ENCODE measurements at places on chromosomes 7 and 10. TPM values are rescaled to one million over a fixed set of nuclear protein-coding genes. Genes with fewer than 3 reads are reported as not detected.

DNA sequence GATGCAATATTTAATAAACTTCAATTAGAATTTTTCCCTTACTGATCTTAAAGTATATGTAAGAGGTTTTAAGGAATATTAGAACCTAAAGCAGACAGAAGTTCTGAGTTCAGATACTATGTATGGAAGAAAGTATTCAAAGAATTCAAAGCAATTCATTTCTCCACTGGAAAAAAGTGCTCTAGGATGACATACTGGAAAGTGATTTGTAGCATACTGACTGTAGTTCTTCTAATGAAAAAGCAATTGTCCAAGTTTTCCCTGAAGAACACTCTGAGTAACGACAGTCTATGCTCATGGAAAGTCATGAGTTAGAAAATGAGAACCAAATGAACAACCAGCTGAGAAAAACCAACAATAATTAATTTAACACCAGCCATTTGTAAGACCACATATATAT, 180.8 kb upstream of the SLC26A5 start:
- DNase-seq = no peak

Gene PNLIP
- not detected for total RNA-seq

DNA sequence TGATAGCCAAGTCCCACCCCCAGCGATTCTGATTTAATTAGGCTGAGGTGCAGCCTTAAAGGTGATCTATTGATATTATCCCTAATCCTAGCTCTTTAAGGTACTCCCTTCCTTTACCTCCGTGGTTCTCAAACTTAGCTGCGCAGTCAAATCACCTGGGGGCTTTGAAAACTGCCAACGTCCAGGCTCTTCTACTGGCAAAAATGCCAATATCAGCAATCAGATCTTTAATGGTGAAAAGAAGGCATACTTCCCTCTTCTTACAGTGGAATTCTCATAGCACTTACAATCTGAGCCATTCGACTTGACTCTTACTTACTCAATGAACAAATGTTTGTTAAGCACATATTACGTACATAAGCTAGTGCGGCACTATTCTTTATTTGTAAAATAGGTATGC, 704 bp upstream of the SLC35B4 start:
- DNase-seq = no peak

- DNase-seq = no peak
Measured at GRCh38 chr7:47475880-47476227, 106.1 kb downstream of the TNS3 start.

Gene UNC5B
- 0.03 TPM for total RNA-seq

Gene GPR15LG
- total RNA-seq = not detected

Gene KRIT1
- 54.2 TPM for total RNA-seq

- no peak for DNase-seq
Measured at GRCh38 chr7:18450019-18450418, 45.5 kb upstream of the HDAC9 start.

GRCh38 chr7:46486256-46487206, 565.5 kb upstream of the IGFBP3 start:
- DNase-seq = no peak

DNA sequence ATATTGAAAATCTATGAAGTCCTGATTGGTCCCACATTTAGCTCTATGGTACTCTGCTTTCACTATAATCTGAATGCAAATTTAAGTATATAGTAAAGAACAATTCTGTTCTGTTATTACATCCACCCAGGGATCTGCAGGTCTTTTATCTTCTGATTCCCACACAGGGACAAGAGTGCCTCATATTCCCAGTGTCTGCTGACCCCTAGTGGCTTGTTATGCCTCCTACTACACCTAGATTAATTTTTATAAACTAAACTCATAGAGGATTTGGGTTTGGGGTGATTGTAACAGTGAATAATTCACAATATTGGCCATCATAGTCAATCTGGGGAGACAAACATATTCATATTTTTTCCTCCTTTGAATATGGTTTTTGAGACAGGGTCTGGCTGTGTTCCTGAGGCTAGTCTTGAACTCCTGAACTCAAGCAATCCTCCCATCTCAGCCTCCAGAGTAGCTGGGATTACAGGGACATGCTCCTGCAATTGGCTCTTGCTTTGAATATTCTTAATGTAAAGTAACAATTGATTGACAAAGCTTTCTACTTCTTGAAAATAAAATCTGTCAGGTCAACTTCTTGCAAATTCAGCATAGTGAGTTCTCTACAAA, 282.1 kb downstream of the KCND2 start:
- DNase-seq = no peak

DNA sequence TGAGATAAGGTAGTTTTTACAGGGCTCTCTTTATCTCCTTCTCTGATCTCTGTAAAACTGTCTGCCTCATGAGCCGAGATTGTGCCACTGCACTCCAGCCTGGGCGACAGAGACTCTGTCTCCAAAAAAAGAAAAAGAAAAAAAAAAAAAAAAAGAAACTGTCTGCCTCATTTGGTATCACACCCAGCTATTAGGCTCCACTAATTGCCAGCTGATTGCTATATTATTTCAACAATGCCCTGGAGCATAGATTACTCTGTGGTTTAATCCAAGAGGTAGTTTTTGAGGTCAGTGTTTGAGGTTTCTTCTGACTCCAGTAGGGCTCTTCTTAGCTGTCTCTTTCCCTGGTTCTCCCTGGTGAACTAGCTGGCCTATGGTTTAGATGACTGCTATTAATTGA, 268.1 kb upstream of the PLPP4 start:
- no peak for DNase-seq

Gene SFXN4
- 24.1 TPM for total RNA-seq

GRCh38 chr10:15419279-15419874, 48.3 kb upstream of the FAM171A1 start:
- DNase-seq = no peak

Gene ADAM22
- 4.6 TPM for total RNA-seq

GRCh38 chr7:98086281-98086718, 20.4 kb upstream of the LMTK2 start:
- no peak for DNase-seq

DNA sequence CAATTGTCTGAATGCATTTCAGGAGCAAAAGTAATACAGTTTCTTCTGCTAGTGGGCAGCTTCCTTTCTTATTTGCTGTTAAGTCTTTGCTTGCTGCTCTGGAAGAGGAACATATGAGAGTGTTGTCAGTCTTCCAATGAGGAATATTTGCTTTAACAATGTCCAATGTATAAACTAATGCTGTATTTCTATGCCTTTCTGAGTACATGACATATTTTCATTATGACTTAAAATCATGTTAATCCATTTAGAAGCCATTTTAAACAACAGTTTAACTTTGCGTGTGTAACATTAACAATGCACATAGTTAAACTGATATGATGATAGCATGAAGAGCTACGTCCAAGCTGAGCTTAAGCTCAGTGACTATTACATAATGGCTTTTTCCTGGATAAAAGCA, 933.4 kb upstream of the GHITM start:
- DNase-seq = no peak

GRCh38 chr7:30804078-30804661, 33.0 kb downstream of the MINDY4 start:
- no peak for DNase-seq

Gene PTN
- not detected for total RNA-seq

Gene PRPF18
- total RNA-seq = 27.4 TPM

DNA sequence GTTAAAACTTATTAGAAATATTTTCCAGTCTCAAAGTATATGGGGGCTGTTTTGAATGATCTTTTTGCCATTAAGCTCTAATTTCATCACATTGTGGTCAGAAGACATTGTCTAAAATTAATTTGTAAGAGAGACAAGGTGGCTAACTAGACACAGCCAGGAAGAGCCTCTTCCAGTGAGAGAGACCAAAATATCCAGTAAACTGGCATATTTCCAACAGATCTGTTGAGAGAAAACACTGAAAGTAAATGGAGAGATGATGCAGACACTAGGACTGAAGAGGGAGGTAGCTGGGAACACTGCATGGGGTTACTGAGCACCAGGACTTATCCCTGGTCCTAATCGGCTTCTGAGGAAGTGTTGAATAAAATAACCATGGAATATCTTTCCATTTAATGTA, 101.5 kb upstream of the TAS2R16 start:
- DNase-seq = no peak

GRCh38 chr7:137480824-137481365, 137.4 kb upstream of the PTN start:
- no peak for DNase-seq

GRCh38 chr10:11437391-11438142, 173.9 kb downstream of the USP6NL start:
- DNase-seq = no peak

Gene TRPV5
- total RNA-seq = not detected

Gene CHRM2
- not detected for total RNA-seq

GRCh38 chr10:129966370-129966888, 2.4 kb upstream of the EBF3 start:
- no peak for DNase-seq

DNA sequence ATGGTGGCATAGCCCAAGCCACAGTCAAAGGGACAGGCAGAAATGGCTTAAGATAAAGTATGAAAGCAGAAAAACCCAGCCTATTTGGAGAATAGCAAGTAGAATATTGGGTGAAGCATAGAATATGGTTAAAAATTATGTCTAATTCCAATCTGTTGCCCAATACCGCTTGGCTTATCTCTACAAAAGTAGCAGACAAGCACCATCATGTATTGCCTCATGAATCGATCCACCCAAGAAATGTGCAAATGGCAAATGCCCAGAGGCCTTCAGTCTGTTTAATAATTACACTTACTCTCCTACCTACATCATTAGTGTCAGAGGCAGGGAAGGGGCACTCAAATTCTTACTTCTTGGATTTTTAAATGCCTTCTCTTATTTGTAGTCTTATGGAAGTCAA, 130.9 kb upstream of the ADAM12 start:
- no peak for DNase-seq

DNA sequence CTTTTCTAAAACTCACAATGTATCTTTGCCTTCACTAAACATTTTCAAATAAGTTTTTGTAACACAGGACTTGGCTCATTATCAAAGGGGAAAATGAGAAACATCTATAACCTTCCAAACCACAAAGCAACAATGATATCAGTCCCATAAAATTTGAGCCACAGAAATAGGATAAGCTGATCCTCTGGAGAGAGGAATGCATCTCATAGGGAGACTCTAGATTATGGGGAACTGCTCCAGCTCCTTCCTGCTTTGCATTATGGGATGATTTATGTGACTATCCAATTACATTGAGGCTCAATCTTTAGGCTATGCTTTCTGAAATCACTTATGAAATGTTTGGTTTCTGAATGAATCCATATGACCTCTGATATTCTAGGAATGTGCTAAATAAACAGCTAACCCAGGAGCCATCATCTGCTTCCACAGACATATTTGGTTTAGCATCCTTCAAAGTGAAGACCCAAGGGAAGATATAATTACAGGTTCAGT, 70.4 kb downstream of the CUBN start:
- no peak for DNase-seq

GRCh38 chr7:98591926-98592325, 25.2 kb upstream of the NPTX2 start:
- no peak for DNase-seq

Gene ANKRD22
- total RNA-seq = not detected

- no peak for DNase-seq
Measured at GRCh38 chr7:80287400-80288174, 153.0 kb downstream of the GNAI1 start.

Gene PON1
- not detected for total RNA-seq

DNA sequence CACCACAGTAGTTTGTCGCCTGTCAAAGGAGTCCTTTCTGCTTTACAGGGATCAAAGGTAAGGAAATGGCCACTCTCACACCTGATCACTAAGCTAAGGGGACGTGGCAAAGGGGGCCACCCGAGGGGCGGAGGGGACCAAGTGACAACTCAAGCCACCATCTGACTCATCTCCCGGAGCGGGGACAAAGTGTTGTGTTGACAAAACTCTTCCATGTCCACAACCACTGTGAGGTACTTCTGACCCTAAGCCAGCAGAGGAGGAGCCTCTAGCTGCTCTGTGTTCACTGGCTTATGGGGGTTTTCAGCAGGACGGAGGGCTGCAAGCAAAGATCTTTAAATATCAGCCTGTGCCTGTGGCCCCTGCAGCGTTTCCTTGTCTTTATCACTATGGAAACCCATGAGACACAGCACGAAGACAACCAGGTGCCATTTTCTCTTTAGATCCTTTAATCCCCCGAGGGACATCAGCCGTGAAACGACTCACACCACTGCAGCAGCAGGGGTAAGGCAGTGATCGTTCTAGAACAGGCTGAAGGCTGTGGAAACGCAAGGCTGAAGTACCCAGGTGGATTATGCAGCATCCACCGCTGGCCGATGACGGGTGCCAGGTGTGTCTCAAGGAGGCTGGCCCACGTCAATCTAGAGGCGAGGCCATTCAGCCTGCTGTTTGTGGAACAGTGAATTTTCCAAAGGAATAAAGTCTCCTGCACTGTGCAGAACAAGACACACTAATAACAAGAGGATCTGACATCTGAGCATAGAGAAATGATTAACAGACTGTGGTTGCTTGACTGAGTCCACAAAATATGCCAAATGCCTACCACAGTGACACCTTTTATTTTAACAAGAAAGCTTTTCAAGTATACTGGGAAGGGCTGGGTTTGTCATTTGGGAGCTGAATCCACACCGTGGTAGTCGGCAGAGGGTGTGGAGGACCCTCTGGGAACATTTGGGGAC, 26.6 kb upstream of the DDC start:
- DNase-seq = no peak

DNA sequence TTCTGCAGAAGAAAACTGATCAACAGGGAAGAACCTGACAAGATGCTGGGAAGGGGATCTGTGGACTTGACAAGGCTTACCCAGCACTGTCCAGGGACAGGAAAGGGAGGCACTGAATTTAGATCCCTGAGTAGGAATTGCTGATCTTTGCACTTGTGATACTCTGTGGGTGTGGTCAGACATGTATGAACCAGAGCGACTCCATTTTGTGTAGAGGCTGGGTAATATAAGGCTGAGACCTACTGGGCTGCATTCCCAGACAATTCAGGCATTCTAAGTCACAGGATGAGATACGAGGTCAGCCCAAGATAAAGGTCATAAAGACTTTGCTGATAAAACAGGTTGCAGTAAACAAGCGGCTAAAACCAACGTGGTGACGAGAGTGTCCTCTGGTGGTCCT, 60.7 kb downstream of the CCDC3 start:
- no peak for DNase-seq

DNA sequence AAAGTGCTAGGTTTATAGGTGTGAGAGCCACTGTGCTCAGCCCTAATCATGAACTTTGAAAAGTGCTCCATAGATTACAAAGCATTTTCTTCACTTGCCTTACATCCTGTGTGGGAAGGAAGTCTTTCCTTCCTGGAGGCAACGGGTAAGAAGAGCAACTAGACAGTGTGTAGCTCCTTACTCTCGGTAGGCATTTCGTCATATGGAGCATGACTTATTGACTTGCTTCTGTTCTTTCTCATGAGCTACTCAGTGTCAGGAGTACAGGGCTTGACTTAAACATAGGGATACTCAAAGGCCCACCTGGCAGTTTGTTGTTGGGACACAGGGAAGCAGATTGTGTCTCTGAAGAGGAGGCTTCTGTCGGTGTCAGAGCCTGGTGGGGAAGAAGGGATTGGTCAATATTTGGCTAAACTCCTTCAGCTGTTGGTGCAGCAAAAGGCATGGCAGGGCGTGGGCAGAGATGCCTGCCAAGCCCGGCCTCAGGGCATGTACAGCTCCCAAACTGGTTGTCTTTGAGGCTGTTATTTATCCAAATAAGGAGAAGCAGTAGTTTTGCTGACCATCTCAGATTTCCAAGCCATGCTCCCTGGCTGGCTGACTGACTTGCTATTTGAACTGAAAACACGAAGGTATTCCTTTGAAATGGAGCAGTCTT, 248.9 kb downstream of the KIAA1217 start:
- no peak for DNase-seq

Gene TET1
- 4.1 TPM for total RNA-seq

- no peak for DNase-seq
Measured at GRCh38 chr10:60870416-60870728, 73.6 kb downstream of the RHOBTB1 start.

Measured in activated naive CD8-positive, alpha-beta T cell treated with anti-CD3 and anti-CD28 coated beads, Interleukin-2, amount 10 ng/mL, durations not matched to agents 7 days and 5 days (primary cell).